ENCODE measurements at places on chromosomes 16 and 17. TPM values are rescaled to one million over a fixed set of nuclear protein-coding genes. Genes with fewer than 3 reads are reported as not detected.

The SNAI3 gene
- total RNA-seq, result 3.0 TPM

The HSD17B1 gene
- total RNA-seq, result 0.81 TPM

The TP53TG3 gene
- total RNA-seq, result not detected

The PPL gene
- total RNA-seq, result not detected

The PGAP6 gene
- total RNA-seq, result 59.7 TPM

The CCR7 gene
- total RNA-seq, result 170 TPM

DNA sequence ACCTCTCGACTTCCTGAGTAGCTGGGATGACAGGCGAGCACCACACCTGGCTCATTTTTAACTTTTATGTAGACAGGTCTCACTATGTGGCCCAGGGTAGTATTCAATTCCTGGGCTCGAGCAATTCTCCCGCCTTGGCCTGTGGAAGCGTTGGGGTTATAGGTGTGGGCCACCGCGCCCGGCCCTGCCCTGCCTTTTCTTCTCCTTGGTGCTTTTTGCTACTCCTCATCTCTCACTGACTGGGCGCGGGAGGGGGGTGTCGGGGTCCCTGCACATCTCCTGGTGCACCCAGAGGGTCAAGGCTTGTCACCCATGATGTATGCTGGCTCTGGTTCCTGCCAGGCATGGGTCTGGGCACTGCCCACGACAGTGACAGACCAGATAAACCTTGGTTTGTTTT is 2.9 kb downstream of the MCRIP2 start:
- no peak for DNase-seq

DNA sequence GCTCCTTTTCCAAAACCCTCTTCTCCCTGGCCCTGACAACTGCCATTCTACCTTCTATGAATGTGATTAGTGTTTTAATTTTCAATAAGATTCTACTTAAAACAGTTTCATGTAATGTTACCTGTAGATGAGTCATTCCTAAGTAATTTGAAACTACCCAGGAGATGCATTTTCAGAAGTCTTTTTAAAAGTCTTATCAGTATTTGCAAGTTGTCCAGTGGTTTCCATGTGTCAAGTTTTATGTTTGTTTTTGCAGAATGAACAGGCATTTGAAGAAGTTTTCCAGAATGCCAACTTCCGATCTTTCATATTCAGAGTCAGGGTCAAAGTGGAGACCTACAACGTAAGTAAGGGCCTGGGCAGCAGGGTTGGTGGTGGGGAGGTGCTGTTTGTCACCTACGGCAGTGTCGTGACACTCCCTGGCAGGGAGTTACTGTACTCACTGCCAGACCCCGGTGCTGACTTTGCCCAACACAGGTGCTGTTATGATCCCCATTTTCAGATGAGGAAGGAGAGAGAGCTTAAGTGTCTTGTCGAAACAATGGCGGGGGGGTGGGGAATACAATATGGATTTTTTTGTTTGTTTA is 65.0 kb downstream of the RPA1 start:
- no peak for DNase-seq

DNA sequence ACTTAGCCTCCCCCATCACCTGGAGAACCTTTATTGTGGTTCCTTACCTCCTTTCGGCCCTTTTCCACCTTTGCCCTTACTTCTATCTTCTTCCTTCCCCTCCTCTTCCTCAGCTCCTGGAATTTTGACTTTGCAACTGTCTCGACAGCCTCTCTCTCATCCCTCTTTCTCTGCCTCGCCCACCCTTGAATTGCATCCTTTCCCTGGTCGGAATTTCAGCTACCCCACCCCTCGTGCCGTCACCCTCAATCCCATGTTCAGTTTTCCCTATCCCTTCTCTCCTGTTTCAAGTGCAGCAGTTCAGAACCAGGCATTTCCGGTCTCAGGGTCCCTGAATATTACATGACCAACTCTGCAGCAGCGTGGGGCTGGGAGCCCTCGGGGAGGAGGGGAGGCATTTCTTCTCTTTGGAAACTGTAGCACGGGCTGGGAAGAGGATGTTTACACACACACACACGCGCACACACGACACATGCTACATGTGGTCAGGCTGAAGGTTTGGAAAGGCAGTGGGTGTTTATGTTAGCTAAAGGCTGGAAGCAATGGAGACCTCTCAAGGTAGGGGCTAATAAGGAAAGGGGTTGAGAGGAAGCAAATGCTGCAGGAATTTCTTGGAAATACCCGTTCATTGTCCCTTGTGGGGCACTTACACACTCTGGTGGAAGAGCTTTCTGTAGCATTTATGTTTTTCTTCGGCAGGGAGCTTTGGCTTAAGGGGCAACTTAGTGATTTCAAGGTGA is 971 bp downstream of the MINK1 start:
- DNase-seq, result no peak

GRCh38 chr17:82107341-82107860 is 9.4 kb upstream of the FASN start:
- peak; percentile 12 for DNase-seq

DNA sequence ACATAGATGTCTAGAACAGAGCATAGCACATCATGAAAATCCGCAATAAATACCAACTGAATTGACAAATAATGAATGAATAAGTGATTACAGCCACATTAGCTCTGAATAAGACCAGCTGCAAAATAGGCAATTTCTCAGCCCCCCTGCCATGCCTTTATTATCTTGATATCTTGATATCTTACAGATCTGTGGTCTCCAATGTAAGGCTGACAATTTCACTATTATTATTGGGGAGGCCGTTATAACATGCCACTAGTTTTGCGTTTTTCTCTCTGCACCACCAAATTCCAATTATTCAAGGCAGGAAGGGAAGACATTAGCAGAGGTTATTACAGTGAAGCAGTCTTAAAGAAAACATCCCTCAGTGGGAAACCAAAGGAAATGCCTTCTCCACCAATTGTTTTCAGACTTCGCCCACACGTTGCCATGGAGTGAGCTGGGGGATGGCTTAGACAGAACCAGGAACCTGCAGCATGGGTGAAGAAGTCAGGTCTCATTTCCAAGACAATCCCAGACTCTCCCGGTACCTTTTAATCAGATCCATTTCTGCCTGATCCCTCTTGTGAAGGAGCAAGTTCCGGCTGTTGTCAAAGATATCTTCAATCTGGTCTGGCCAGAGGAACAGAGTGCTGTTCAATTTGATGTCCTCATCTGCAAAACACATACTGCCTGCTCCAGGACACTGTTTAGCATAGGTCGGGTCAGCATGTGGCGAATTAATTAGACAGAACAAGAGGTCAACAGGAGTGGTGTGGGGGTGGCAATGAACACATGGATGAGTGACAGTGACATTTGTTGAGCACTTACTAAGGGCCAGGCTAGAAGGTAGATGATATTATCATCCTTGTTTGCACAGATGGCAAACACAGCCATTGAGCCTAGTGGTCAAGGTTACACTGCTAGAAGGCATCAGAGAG is 46.4 kb downstream of the DNAH3 start:
- DNase-seq, result no peak
